Psoas muscle (tissue), 8 donors: ENCODE measurements at places on chromosomes 5 and 9. TPM values are rescaled to one million over a fixed set of nuclear protein-coding genes. Genes with fewer than 3 reads are reported as not detected.
A peak's percentile ranks its signal among the peaks of the same experiment; 100 is the strongest.

DNA sequence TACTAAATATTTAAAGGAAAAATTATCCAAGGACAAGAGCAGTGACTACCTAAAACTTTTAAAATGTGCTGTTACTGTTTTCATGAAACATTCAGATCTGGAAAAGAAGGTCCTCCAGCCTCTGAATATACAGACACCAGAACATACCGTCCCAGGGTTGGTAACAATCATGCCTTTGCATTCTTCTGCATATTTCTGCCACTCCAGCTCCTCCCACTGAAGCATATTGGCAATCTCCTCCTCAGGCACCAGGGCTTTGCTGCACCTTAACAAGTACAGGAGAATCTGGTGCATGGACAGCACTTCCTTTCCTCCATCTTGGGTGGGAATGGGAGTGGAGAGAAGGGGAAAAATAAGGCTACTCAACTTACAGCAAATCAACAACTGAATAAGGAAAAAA, 60.0 kb downstream of the DROSHA start:
- no peak for DNase-seq

GRCh38 chr9:126534431-126535186, 79.1 kb upstream of the LMX1B start:
- no peak for DNase-seq

- DNase-seq, result no peak
These were observed 69.3 kb downstream of the HSPA4 start for GRCh38 chr5:133121080-133121479.

DNA sequence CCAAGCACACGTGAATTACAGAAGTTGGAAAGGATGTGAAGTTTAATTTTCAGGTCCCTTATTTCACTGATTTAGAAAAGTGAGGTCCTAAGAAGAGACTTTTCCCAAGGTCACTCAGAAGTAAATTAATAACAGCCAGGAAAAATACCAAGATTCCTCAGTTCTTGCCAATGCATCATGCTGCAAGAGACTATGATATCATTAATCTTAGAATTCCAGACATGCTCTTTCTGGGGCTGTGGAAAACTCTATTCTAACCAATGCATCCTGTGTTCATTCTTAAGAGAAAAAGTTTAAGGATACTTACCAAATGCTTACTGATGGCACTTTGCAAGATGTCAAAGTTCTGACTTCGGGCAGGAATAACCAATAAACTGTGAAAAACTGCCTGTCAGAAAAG, 42.8 kb downstream of the TEX10 start:
- no peak for DNase-seq

GRCh38 chr5:392431-392988, 50.5 kb upstream of the EXOC3 start:
- DNase-seq, result no peak

GRCh38 chr9:134291452-134291881, 34.8 kb upstream of the RXRA start:
- DNase-seq, result peak; percentile 57

The IFNK gene
- polyA plus RNA-seq, result not detected

The C5orf58 gene
- polyA plus RNA-seq, result not detected

The TIGD6 gene
- polyA plus RNA-seq, result 1.4 TPM
